ENCODE measurements at places on chromosomes 12 and 14. TPM values are rescaled to one million over a fixed set of nuclear protein-coding genes. Genes with fewer than 3 reads are reported as not detected.

The VRK1 gene
- 4.2 TPM for polyA plus RNA-seq

GRCh38 chr12:116053479-116054200 is 223.9 kb downstream of the MED13L start:
- DNase-seq, result no peak

- no peak for DNase-seq
Observed at GRCh38 chr12:119479121-119479561, 114.4 kb upstream of the TMEM233 start.

The CMKLR1 gene
- 4.1 TPM for polyA plus RNA-seq

DNA sequence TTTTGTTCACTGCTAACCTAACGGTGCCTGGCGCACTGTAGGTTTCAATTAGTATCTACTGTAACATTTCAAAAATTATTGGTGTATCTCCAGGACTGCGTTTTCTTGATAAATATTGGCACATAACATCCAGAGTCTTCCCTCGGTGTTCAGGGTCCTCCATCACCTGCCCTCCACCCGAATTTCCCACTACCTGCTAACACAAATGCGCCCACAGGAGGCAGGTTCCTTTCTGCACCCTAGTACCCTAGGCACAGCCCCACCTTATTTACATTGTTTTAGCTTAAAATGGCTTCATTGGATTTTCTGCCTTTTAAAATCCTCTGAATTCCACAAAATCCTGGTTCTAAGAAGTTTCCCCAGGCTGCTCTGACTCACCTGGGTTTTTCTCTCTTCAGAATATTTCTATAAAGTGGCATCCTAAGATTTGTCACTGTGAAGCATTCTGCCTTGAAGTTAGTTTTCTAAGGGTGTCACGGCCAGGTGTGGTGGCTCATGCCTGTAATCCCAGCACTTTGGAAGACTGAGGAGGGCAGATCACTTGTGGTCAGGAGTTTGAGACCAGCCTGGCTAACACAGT is 38.6 kb downstream of the CPM start:
- DNase-seq, result no peak

GRCh38 chr12:75120311-75120711 is 89.3 kb downstream of the KCNC2 start:
- DNase-seq, result no peak

Data from heart left ventricle (tissue), 16 donors.